ENCODE measurements at places on chromosomes 16 and 17. TPM values are rescaled to one million over a fixed set of nuclear protein-coding genes. Genes with fewer than 3 reads are reported as not detected.

- peak; percentile 42 for DNase-seq
These were observed 2.3 kb downstream of the METRNL start for GRCh38 chr17:83081684-83082201.

GRCh38 chr16:3963203-3963602 is 82.7 kb upstream of the CREBBP start:
- no peak for DNase-seq

DNA sequence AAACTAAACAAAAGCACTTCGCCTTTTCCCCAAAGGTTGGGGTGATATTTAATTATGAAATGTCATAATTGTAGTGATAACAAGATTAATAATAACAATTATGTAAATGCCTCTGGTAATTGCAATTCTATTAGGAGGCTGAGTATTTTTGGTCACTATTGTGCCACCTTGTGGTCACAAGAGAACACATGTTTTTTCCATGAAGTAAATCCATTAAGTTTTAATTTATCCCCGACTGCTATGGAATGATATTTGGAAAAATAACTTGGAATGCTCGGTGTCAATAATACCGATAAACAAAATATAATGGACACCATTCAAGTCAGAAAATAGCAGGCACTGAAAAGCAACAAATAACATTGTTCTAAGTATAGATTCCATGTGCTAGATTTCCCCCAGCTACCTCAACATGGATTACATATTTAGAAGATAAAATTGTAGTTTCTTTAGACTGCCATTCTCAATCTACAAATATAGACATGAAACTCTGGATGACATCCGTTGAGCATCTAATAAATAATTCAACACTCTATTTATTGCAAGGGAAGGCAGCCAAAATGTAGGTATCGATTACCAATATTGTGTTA is 25.0 kb upstream of the KCNJ2 start:
- peak; percentile 73 for DNase-seq

DNA sequence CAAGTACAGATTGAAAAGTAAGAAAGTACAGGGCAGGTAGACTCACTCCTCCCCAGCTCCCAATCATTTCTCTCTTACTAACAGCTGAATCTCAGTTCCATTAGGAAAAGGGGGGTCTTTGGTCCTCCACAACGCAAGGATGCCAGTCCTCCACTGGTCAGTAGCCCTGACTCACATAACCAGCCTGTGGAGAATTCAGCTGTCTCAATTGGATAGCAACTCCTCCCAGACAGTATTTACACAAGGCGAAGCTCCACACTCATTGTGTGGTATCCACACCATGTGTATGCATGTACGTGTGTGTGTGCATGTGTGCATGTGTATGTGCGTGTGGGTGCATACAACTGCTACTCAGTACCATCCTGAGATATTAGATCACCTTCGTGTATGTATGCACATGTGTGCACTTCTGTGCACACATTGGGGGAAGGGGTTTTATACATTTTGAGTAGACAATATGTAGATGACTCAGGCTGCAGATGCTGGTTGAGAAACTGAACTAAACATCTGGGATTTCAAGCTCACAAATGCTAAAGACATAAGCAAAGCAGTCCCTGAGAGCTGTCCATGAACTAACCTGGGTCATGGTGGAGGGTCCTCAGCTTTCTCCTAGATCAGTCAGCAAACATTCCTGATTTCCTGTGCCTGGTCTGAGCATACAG is 240.1 kb downstream of the SLC39A11 start:
- DNase-seq: no peak

DNA sequence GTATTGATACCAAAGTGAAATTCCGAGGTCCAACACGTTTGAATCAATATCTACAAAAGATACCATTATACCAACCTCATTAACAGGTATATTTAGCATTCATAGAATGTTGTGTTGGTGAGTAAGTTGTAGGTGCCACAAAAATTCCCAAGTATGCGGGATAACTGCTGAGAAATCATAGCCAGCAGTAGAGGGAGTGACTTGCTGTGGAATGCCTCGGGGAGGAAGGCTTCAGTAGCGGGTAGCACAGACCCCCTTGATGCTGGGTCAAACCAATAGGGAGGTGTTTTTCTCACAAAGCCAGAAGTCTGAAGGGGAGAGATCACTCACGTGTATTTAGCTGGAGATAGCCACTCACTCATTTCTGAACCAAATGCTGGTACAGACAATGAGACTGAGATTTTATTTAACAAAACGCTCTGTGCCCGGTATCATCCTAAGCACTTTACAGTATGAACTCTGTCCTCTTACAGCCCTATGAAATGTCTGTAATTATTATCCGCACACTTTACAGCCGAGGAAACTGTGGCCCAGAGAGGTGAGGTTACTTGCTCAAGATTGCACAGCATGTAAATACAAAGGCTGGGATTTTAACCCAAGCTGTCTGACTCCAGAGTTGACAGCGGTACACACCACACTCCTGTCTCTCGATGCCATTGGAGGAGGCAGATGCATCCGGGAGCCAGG is 23.1 kb downstream of the HSBP1 start:
- peak; percentile 58 for DNase-seq

DNA sequence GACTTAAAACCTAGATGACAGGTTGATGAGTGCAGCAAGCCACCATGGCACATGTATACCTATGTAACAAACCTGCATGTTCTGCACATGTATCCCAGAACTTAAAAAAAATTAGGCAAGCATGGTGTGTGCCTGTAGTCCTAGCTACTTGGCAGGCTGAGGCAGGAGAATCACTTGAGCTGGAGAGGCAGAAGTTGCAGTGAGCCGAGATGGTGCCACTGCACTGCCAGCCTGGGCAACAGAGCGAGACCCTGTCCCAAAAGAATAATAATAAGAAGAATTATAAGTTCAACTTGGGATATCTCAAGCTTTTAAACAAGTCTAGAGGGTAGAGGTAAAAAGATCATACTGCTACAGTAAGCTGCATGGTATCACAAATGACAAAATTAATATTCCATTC is 9.8 kb downstream of the CDC6 start:
- DNase-seq: no peak

DNA sequence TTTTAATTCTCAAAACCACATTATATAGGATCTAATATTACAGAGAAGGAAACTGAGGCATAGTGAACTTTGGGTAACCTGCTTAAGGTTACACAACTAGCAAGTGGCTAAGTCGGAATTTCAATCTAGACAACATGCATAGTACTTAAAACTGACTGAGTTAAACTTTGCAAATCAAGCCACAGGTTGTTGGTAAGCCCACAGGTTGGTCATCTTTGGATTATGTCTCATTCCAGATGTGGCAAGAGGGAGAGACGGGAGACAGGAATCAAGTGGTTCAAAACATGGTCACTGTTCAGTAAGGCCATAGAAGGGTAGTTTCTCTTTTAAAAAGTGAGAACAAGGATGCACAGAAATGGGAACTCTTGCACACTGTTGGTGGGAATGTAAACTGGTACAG is 57.1 kb downstream of the MYO1D start:
- DNase-seq: no peak

DNA sequence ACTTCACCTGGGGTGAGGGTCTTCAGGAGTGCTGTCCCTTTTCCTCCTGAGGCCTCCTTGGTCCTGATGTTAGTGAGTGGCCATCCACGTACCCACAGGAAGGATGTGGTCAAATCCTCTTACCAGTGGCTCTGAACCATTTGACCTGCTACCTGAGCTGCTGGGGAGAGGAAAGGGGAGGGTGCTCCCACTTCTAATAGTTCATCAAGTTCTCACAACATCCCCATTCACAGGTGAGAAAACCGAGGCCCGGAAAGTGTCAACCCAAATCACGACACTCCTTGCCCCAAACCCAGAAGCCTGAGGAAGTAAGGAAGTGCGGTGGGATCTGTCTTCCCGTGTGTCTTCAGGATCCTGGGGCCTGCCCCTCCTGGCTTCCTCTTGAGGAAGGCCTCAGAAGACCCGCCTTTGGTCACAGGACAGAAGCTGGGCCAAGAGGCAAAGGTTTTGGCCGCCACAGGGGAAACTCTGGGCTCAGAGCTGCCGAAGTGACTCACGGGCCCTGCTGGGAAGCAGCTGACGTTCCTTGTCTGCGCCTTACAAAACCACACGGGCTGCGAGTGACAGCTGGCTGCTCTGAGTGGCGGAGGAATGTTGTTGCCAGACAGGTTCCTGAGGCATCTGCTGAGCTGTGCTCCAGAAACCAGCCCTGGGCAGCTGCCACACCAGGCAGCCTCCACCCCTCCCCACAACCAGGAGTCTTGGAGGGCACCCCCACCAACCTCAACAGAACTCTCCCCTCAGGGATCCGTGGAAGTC is 13.9 kb upstream of the KIFC3 start:
- peak; percentile 97 for DNase-seq

GRCh38 chr16:4370570-4371356 is 885 bp upstream of the VASN start:
- peak; percentile 88 for DNase-seq

- no peak for DNase-seq
These were observed 431.4 kb downstream of the SHISA9 start for GRCh38 chr16:13332713-13333255.

- DNase-seq: no peak
These were observed 23.3 kb downstream of the LIMD2 start for GRCh38 chr17:63676584-63676983.

Gene KRT10
- 4.1 TPM for total RNA-seq

Gene MT1E
- 251 TPM for total RNA-seq

Gene FOXL1
- 24.1 TPM for total RNA-seq

Gene MAF
- total RNA-seq: 27.7 TPM

Gene ZNF213
- total RNA-seq: 5.9 TPM

Data from fibroblast of lung (primary cell).